Activated T-helper 9 cell treated with anti-CD3 and anti-CD28 coated beads, Interleukin-2, amount 50 U/mL, for 16 hours (primary cell): ENCODE measurements at places on chromosomes 2 and 18.

DNA sequence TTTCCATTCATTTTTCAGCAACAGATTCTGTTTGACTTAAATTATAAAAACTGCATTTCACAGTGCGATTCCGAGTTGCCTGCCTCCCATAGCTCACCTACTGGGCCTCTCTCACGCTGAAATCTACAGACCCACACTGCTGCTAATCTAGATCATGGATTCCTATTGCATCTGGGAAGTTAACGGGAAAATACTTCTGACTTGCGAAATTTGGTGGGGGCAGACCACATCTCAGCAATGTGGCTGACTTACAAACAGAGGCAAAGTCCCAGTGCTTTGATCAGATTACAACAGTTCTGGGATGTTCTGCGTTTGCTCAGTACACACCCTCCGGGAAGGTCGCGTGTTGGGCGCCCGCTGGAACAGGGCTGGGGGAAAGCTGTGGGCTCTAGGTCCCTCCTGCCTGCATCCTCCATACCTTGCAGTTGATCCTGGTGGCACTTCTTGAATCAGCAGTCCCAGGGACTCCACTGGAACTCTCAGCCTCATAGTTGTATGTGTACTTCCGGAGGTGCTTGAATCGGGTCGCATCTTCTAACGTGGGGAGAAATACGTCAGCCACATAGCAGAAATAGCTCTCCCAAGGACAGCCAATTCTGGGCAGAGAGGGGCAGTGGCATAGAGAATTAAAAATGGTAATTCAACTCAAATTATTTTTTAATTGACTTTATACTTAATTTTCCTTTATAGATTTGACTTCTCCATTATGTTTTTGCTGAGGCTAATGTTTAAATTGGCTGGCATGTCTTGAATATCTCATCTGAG lies 1.7 kb downstream of the APOB start:
- DNase-seq, result no peak

GRCh38 chr2:10241641-10242430 lies 60.9 kb upstream of the HPCAL1 start:
- DNase-seq, result no peak

GRCh38 chr2:70957798-70958197 lies 20.6 kb upstream of the ANKRD53 start:
- no peak for DNase-seq

GRCh38 chr2:204530464-204530805 lies 14.8 kb upstream of the PARD3B start:
- DNase-seq, result no peak

- DNase-seq, result no peak
Observed at GRCh38 chr2:176960736-176961520, 251.7 kb upstream of the HNRNPA3 start.

GRCh38 chr2:7419814-7420311 lies 502.7 kb downstream of the RNF144A start:
- no peak for DNase-seq

GRCh38 chr2:149650006-149650405 lies 62.4 kb upstream of the MMADHC start:
- DNase-seq, result no peak

DNA sequence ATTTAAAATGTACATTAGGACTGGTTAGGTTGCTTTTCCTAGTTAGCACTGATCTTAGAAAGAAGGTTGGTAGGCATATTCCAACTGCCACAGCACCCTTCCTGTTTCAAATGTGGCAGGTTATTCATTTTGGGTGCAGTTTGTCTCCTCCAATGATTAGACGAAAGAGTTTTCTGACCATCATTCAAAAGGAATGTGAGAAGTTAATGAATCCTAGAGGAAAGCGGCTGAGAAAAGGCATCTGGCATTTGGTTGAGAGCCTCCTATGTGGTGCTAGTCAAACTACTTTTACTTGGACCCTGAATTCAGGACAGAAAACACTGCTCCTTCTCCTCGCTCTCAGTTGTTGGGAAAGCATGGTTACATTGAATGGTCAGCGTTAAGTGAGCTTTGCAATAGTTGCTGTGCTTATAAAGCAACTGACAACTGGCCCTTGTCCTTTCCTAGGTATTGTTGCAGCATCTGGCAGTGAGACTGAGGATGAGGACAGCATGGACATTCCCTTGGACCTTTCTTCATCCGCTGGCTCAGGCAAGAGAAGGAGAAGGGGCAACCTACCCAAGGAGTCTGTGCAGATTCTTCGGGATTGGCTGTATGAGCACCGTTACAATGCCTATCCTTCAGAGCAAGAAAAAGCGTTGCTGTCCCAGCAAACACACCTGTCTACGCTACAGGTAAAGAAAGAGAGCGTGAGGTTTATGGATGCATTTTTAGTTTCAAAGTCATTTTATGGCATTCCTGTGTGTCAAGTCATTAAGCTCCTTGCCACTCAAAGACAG lies 6.1 kb downstream of the TGIF1 start:
- DNase-seq, result no peak

- no peak for DNase-seq
Observed at GRCh38 chr2:51995293-51995692, 963.4 kb upstream of the NRXN1 start.

GRCh38 chr2:169362118-169362893 lies at the start of gene LRP2:
TSS of gene LRP2 (minus strand) at chr2:169362534. CDS start at chr2:169362399, 135 bp downstream.
- no peak for DNase-seq

DNA sequence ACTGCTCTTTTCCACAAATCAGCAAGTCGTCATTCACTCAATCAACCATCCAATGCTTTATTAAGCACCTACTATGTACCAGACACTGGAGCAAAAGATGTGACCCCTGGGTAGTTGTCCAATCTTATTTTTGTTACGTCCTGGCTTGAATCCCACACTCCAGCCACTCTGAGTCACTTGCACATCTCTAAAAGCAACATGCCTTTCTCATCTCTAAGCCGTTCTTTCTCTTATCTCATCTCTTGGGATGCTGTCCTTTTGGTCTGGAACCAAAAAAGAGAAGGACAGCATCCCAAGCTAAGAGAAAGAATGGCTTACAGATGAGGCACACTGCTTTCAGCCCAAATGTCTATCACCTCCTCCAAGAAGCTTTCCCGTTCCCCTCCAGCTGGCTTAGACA lies 58.8 kb downstream of the RNF152 start:
- DNase-seq, result no peak
